H7 (cell line): ENCODE measurements at places on chromosomes 3 and 15. TPM values are rescaled to one million over a fixed set of nuclear protein-coding genes. Genes with fewer than 3 reads are reported as not detected.

Gene CCDC13
- total RNA-seq: 0.48 TPM in 1 of 2 replicates, not detected in the other

Gene BNC1
- 0.03 TPM in 1 of 2 replicates, not detected in the other for total RNA-seq

Gene CCR9
- total RNA-seq: not detected in 2 replicates

Gene RTP1
- 5.1 and 5.3 TPM in 2 replicates for total RNA-seq

Gene ZNF385D
- total RNA-seq: 0.11 and 0.17 TPM in 2 replicates

Gene ABI3BP
- 0.03 TPM in 1 of 2 replicates, not detected in the other for total RNA-seq

Gene ETV5
- 51.1 and 60.9 TPM in 2 replicates for total RNA-seq

Gene RBPMS2
- 8.5 and 9.4 TPM in 2 replicates for total RNA-seq

Gene MNS1
- 0.52 and 0.55 TPM in 2 replicates for total RNA-seq

Gene GBE1
- total RNA-seq: 7.7 and 8.6 TPM in 2 replicates

Gene KLF15
- 8.5 and 10.5 TPM in 2 replicates for total RNA-seq

- peak; percentile 30 for DNase-seq
Measured at GRCh38 chr15:64454282-64454681, 6.1 kb upstream of the ZNF609 start.

GRCh38 chr15:92655178-92655995 is at the start of gene FAM174B:
TSS of gene FAM174B (minus strand) at chr15:92655775.
- DNase-seq: peak; percentile 91

GRCh38 chr15:39874890-39875549 is 45.0 kb downstream of the GPR176 start:
- no peak for DNase-seq

- no peak for DNase-seq
Measured at GRCh38 chr3:58116161-58116955, 94.4 kb downstream of the DNASE1L3 start.

GRCh38 chr3:61927332-61927731 is 366.0 kb downstream of the PTPRG start:
- no peak for DNase-seq

GRCh38 chr3:180646187-180646790 is 33.0 kb downstream of the CCDC39 start:
- peak; percentile 29 for DNase-seq

- no peak for DNase-seq
Measured at GRCh38 chr15:79539401-79539800, 107.3 kb downstream of the MINAR1 start.

DNA sequence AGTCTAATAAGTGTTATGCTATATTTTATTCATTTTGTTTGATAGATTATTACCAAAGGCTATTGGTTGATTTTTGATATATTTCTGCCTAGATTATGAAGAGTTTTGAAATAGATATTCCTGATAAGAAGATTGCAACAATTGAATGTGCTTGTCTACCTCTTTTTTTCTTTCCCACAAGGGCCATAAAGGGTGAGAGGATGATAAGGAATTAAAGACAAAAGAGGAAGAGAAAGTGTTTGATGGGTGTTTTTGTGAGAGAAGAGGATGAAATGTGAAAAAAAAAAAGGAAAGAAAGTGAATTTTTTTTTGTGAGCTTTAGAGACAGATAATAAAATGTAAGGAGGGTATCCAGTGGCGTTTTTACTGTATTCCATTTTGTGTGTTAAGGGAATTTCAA is 244.4 kb downstream of the CHST2 start:
- no peak for DNase-seq

GRCh38 chr3:174960898-174961297 is 101.8 kb downstream of the NAALADL2 start:
- no peak for DNase-seq

DNA sequence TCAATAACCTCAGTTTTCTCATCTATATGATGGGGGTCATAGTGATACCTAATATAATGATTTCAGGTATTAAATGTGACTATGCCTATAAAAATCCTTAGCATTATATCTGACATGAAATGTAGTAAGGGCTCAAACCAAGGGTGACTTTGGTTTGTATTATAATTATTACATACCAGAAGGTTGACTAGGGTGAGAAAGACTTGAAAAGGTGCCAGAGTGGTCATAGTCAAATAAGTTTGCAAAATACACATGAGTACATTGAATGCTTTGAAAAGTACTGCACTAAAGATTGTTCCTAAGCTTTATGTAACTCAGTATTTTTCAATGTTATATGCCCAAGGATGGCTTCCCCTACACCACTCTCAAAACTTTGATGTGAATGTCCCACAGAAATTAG is 297.2 kb downstream of the ARPP21 start:
- DNase-seq: no peak

- DNase-seq: no peak
Measured at GRCh38 chr3:40088527-40089170, 220.9 kb upstream of the EIF1B start.

- DNase-seq: no peak
Measured at GRCh38 chr15:48470096-48470495, 138.9 kb downstream of the DUT start.

- no peak for DNase-seq
Measured at GRCh38 chr3:190617185-190617584, 103.3 kb downstream of the IL1RAP start.

- no peak for DNase-seq
Measured at GRCh38 chr15:68278345-68278594, 725 bp downstream of the FEM1B start.

- DNase-seq: no peak
Measured at GRCh38 chr15:30650012-30650929, 24.3 kb downstream of the ARHGAP11B start.

- no peak for DNase-seq
Measured at GRCh38 chr3:72675243-72675642, 173.0 kb downstream of the SHQ1 start.

- DNase-seq: no peak
Measured at GRCh38 chr3:42002790-42003189, 40.9 kb upstream of the ULK4 start.

DNA sequence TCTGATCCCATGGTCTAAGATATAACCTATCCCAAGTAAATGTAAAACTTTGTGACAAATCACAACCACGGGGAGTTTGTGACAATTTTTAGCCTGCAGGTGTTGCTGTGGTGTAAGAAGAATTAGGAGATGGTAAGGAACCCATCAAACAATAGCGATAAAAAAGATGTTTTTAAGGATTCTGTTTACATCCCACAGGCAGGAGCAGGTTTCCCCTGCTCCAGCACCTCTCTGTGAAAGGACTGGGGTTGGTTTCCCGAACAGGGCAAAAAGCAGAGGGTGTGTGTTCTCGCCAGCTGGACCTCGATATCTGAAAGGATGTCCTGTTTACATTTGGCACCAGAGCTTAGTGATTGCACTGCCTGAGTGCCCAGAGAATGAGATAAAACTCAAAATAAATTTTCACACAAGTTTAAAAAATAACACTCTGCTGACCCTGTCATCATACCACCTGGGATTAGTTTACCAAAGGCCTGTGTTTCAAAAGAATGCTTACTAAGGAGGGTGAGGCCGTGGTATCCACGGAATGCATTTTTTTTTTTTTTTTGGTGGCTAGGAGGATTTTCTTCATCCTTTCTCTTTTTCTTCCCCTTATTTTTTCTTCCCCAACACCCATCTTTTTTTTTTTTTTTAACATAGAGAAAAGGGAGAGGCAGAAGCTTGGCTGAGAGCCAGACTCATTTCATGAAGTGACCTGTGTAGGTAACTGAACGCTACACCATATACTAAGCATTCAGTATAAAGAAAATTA is 151.8 kb upstream of the DPH6 start:
- DNase-seq: no peak

DNA sequence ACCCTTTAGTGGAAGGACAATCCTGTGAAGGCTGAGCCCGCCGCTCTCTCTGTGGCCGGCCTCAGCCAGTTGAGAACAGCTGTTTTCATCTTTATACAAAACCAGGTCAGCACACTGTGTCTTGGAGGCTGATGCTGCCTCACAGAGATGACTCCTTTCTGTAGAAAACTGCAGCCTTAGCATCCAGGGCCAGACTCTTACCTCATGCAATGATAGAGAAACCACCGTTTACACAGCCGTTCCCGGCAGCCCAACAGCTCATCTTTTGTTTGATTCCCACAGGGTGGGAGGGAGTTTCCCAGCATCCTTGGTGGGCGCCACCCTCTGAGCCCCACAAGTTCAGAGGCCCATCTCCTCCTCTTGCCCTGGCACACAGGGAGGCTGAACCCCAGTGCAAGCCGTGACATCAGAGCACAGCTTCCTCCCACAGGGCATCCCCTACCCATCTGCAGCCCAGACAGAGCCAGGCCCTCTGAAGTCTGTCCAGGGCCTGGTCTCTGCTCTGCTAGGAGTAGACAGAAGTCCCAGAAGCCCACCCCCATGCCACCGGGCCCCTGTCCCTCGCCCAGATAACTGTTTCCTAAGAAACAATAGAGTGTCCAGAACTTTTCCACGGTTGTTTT is 105.0 kb downstream of the LRRK1 start:
- no peak for DNase-seq

GRCh38 chr15:60949039-60949977 is 279.8 kb downstream of the RORA start:
- DNase-seq: no peak
